Activated CD4-positive, alpha-beta memory T cell treated with anti-CD3 and anti-CD28 coated beads, Interleukin-2, amount 10 ng/mL, durations not matched to agents 7 days and 5 days (primary cell): ENCODE measurements at places on chromosomes 3 and 15. TPM values are rescaled to one million over a fixed set of nuclear protein-coding genes. Genes with fewer than 3 reads are reported as not detected.
A peak's percentile ranks its signal among the peaks of the same experiment; 100 is the strongest.

GRCh38 chr3:195876297-195877064 is 31.9 kb downstream of the TNK2 start:
- H3K36me3 ChIP-seq, result peaks cover 25% of the 10 kb centered on the region
- peak; percentile 52 for DNase-seq
- peak overlapping the region; percentile 48 for H3K4me3 ChIP-seq
- H3K27ac ChIP-seq, result no peak overlapping the region
- no peaks in the 10 kb centered on the region for H3K27me3 ChIP-seq
- peaks cover 11% of the 10 kb centered on the region for H3K4me1 ChIP-seq

- no peak for DNase-seq
- H3K27ac ChIP-seq, result no peak overlapping the region
- no peaks in the 10 kb centered on the region for H3K4me1 ChIP-seq
- H3K27me3 ChIP-seq, result peaks cover 42% of the 10 kb centered on the region
- H3K36me3 ChIP-seq, result no peaks in the 10 kb centered on the region
Measured at GRCh38 chr15:67870868-67871408, 31.1 kb upstream of the RNU6-1 start.

DNA sequence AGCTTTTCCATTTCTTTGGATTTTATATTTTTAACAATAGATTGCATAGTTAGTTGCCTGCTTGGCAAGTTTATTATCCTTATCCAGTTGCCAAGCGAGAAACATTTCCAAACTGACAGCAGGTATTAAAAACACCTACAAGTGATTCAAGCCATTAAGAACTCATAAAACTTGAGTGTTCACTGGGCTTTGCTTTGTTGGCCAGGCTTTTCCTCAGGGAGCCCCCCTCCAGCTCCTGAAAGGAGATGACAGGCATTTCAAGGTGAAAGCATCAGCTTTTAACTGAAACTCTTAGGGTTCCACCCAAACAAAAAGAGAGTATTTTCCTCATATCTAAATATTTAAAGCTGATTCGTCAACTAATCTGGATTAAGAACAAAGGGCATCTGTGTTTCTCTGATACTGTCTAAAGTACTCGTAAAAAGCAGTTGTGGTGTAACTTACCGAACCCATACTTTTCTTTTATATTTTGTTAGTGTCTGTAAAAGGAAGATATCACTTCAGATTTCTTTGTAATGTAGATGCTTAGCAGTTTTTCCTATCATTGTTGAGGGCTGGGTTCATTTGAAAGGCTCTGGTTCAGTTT is 363.4 kb downstream of the OTOL1 start:
- no peak overlapping the region for H3K27ac ChIP-seq
- DNase-seq, result no peak
- H3K27me3 ChIP-seq, result no peaks in the 10 kb centered on the region
- H3K36me3 ChIP-seq, result no peaks in the 10 kb centered on the region
- H3K4me1 ChIP-seq, result no peaks in the 10 kb centered on the region

DNA sequence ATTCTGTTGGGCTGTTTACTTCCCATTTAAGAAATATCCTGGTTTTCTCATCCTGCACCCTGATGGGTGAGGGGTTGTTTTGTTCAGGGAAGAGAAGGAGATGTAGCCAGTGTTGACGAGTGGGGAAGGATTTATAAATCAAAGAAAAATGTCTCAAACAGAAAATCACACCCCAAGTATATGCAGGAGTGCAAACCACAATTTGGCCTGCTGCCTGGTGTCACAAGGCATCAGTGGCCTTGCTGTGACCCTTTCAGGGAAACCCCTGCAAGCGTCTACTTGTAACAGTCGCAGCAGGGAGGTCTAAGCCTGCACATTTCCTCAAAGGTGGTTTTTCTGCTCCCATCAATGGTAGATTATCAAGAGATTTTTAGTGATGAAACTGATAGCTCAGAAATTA is 132.6 kb upstream of the LRRN1 start:
- no peaks in the 10 kb centered on the region for H3K27me3 ChIP-seq
- DNase-seq, result no peak
- no peaks in the 10 kb centered on the region for H3K4me1 ChIP-seq
- H3K36me3 ChIP-seq, result no peaks in the 10 kb centered on the region

- no peaks in the 10 kb centered on the region for H3K36me3 ChIP-seq
- H3K4me3 ChIP-seq, result no peak overlapping the region
- no peaks in the 10 kb centered on the region for H3K27me3 ChIP-seq
- no peak overlapping the region for H3K27ac ChIP-seq
- H3K4me1 ChIP-seq, result no peaks in the 10 kb centered on the region
Measured at GRCh38 chr15:35299059-35299735, 214.1 kb upstream of the NANOGP8 start.

- H3K27ac ChIP-seq, result no peak overlapping the region
- peaks cover 16% of the 10 kb centered on the region for H3K4me1 ChIP-seq
- no peak overlapping the region for H3K4me3 ChIP-seq
- H3K36me3 ChIP-seq, result peaks cover 70% of the 10 kb centered on the region
Measured at GRCh38 chr3:33392703-33393125, 47.5 kb downstream of the UBP1 start.

- DNase-seq, result no peak
- no peak overlapping the region for H3K4me3 ChIP-seq
- no peak overlapping the region for H3K27ac ChIP-seq
- H3K4me1 ChIP-seq, result no peaks in the 10 kb centered on the region
Measured at GRCh38 chr3:100850701-100851100, 141.4 kb downstream of the TFG start.

GRCh38 chr3:178967177-178967532 is 104.5 kb downstream of the ZMAT3 start:
- H3K4me1 ChIP-seq, result peaks cover 10% of the 10 kb centered on the region
- H3K27ac ChIP-seq, result no peak overlapping the region
- no peak overlapping the region for H3K4me3 ChIP-seq
- no peaks in the 10 kb centered on the region for H3K36me3 ChIP-seq
- H3K27me3 ChIP-seq, result no peaks in the 10 kb centered on the region

- H3K27ac ChIP-seq, result no peak overlapping the region
- H3K4me3 ChIP-seq, result no peak overlapping the region
- H3K36me3 ChIP-seq, result peaks cover 20% of the 10 kb centered on the region
Measured at GRCh38 chr3:107791027-107791426, 268.3 kb downstream of the BBX start.

- H3K36me3 ChIP-seq, result no peaks in the 10 kb centered on the region
- no peak overlapping the region for H3K4me3 ChIP-seq
- no peak overlapping the region for H3K27ac ChIP-seq
- DNase-seq, result no peak
- no peaks in the 10 kb centered on the region for H3K27me3 ChIP-seq
- peaks cover 5% of the 10 kb centered on the region for H3K4me1 ChIP-seq
Measured at GRCh38 chr3:111971533-111972130, 7.2 kb upstream of the ABHD10 start.

- H3K27ac ChIP-seq, result no peak overlapping the region
- H3K36me3 ChIP-seq, result no peaks in the 10 kb centered on the region
- no peak for DNase-seq
- H3K4me1 ChIP-seq, result no peaks in the 10 kb centered on the region
Measured at GRCh38 chr15:49435174-49435573, 12.1 kb downstream of the FGF7 start.

DNA sequence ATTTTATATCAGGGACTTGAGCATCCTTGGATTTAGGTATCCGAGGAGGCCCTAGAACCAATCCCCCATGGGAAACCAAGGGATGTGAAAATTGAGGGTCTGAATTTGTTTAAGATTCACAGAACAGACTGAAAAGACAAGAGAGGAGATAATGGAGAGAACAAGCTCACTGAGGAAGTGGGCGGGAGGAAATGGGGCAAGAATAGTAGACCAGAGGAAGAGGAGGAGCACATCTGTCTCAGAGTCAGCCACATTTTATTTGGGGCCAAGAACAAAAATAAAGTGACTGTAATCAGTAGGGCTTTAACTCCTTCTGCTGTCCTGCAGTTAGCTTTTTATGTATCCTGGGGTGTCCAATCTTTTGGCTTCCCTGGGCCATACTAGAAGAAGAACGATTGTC is 63.8 kb downstream of the BLM start:
- H3K36me3 ChIP-seq, result peaks cover 76% of the 10 kb centered on the region
- H3K4me3 ChIP-seq, result peak overlapping the region; percentile 5
- H3K27ac ChIP-seq, result peak overlapping the region; percentile 82
- peaks cover 43% of the 10 kb centered on the region for H3K4me1 ChIP-seq

GRCh38 chr3:53178246-53178645 is 17.2 kb downstream of the PRKCD start:
- no peak for DNase-seq
- H3K4me3 ChIP-seq, result no peak overlapping the region
- H3K27me3 ChIP-seq, result no peaks in the 10 kb centered on the region
- no peaks in the 10 kb centered on the region for H3K4me1 ChIP-seq
- peaks cover 15% of the 10 kb centered on the region for H3K36me3 ChIP-seq

- H3K27ac ChIP-seq, result no peak overlapping the region
- peaks cover 15% of the 10 kb centered on the region for H3K4me1 ChIP-seq
- DNase-seq, result no peak
- peaks cover 10% of the 10 kb centered on the region for H3K36me3 ChIP-seq
- no peak overlapping the region for H3K4me3 ChIP-seq
Measured at GRCh38 chr3:188721990-188722389, 449.8 kb upstream of the TPRG1 start.

DNA sequence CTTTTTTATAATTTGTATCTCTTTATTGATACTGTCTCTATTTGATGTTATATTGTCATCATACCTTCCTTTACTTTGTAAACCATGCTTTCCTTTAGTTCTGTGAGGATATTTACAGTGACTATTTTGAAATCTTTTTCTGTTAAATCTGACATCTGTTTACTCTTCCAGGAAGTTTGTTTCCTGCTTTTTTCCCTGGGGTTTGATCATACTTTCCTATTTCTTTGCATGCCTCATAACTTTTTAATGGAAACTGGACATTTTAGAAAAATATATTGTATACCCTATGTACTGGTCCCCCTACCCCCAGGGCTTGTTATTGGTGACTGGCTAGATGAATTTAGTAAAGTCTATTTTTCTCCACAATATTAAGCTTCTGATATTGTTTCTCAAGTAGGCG is 115.1 kb downstream of the C3orf70 start:
- no peaks in the 10 kb centered on the region for H3K4me1 ChIP-seq
- DNase-seq, result no peak
- no peak overlapping the region for H3K4me3 ChIP-seq
- H3K36me3 ChIP-seq, result peaks cover 30% of the 10 kb centered on the region
- no peaks in the 10 kb centered on the region for H3K27me3 ChIP-seq
- no peak overlapping the region for H3K27ac ChIP-seq

DNA sequence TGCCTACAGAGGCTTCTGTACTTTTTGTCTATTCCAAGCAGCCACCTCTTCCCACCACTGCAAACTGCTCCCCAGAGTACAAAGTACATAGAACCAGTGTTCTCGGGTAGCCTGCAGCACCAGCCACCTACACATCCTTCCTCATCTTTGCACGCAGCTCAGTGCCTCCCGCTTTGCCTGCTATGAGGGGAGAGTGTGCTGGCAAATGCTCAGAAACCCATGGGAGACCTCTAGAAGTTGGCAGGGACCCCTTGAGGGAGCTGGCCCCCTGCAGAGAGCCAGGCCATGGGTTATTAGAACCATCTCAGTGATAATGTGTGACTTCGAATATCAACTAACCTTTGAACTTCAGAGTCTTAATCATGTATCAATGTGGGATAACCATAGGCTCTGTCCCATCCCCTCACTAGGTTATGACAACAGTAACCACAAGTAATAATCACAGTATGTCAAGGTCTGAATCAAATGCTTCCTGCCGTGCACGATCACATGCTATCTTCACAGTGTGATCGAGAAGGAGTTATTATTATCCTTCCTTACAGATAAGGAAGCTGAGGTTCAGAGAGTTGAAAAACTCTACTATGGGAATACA is 22.8 kb upstream of the SMAD3 start:
- no peaks in the 10 kb centered on the region for H3K27me3 ChIP-seq
- no peak overlapping the region for H3K27ac ChIP-seq
- peaks cover 19% of the 10 kb centered on the region for H3K4me1 ChIP-seq
- H3K36me3 ChIP-seq, result no peaks in the 10 kb centered on the region
- H3K4me3 ChIP-seq, result no peak overlapping the region
- no peak for DNase-seq

- H3K4me3 ChIP-seq, result no peak overlapping the region
- DNase-seq, result no peak
- H3K4me1 ChIP-seq, result no peaks in the 10 kb centered on the region
- H3K27me3 ChIP-seq, result no peaks in the 10 kb centered on the region
Measured at GRCh38 chr3:155390351-155390750, 96.9 kb upstream of the STRIT1 start.

Gene SNX22
- total RNA-seq, result 0.68 TPM

Gene P3H2
- total RNA-seq, result not detected

Gene SUSD5
- not detected for total RNA-seq

Gene C2CD4B
- 0.23 TPM for total RNA-seq

Gene CD96
- 338 TPM for total RNA-seq

Gene IL20RB
- total RNA-seq, result 1.6 TPM

Gene TFRC
- total RNA-seq, result 330 TPM

Gene CHDH
- total RNA-seq, result 9.1 TPM

Gene UQCC5
- total RNA-seq, result 10.7 TPM

Gene RBPMS2
- total RNA-seq, result not detected

Gene CSTA
- total RNA-seq, result not detected

Gene IQCF5
- total RNA-seq, result not detected
